ENCODE measurements at places on chromosomes 6 and 20.

- DNase-seq, result peak; percentile 79
Measured at GRCh38 chr6:41728073-41728936, 7.1 kb downstream of the TFEB start.

DNA sequence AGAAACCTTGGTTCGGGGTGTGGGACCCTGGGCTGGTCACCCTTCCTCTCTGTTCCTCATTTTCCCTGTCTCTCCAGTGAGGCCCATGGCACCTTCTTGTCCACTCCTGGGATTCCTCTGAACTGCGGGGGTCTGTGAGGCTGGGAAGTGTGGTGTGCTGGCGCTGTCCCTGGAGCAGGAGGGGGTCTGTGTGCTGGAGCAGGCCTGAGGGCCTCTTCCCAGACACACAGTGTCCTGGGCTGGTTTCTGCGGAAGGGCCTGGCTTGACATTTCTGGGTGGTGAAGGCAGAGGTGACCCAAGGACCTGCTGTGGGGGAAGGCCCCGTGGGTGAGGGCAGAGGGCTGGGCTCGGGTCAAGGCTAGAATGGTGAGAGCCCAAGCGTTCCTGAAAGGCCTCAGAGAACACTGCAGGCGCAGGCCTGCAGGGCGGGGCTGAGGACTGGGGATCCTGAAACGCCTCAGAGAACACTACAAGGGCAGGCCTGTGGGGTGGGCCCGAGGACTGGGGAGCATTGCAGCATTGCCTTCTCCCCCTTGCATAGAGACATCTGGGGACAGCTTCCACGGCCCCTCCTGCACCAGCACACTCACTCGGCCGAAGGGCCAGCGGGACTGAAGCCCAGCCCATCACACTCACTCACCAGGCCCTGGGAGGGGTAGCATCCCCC lies 10.6 kb upstream of the BAK1 start:
- DNase-seq, result no peak

GRCh38 chr20:50005471-50005981 lies 22.7 kb downstream of the SNAI1 start:
- DNase-seq, result no peak

DNA sequence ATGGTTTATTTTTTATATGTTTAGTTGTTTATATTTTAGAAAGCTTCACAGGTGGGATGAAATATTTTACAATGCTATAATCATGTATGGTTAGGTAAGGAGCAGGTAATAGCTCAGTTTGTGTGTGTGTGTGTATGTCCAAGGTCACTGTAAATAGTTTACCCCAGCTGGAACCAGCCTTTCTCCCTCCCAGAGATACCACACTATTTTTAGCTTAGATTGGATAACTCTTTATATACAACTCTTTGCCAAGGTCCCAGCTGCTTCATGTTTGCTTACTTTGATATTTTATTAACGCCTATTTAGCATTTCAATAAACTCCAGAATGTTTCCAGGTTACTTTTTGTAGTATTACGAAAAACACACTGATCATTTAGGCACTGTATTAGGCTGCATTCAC lies 1.8 kb upstream of the PEX7 start:
- no peak for DNase-seq

DNA sequence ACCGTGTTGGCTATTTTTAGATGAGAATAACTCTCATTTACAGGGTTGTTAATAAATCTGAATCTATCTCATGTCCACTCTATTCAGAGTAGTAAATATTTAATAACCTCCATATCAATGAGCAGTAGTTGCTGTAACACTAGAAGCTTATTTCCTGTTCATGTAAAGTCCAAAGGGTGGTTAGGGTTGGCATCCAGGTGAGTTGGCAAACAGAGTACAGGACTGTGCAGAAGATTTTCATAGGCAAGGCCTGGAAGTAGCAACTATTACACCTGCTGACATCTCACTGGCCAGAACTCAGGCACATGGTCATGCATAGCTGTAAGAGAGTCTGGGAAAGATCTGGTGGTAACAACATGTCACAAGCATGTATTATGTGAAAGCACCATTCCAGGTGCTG lies 147.5 kb downstream of the PHF3 start:
- DNase-seq, result no peak

Data from NCI-H1092 treated with DMSO at 0.1 percent for 48 hours (cell line).